ENCODE measurements at places on chromosomes 11 and 22. TPM values are rescaled to one million over a fixed set of nuclear protein-coding genes. Genes with fewer than 3 reads are reported as not detected.
A peak's percentile ranks its signal among the peaks of the same experiment; 100 is the strongest.

The MDK gene
- total RNA-seq: 157 TPM

The BAIAP2L2 gene
- 0.22 TPM for total RNA-seq

The CHCHD10 gene
- total RNA-seq: 47.8 TPM

The ASPHD2 gene
- 1.2 TPM for total RNA-seq

The RTN4RL2 gene
- 2.0 TPM for total RNA-seq

The MEI1 gene
- total RNA-seq: 0.62 TPM

The HPX gene
- 1.3 TPM for total RNA-seq

The MYBPC3 gene
- 0.13 TPM for total RNA-seq

The H19 gene
- total RNA-seq: 11,782 TPM

- H3K4me1 ChIP-seq: peaks cover 20% of the 10 kb centered on the region
- H3K27me3 ChIP-seq: peaks cover 2% of the 10 kb centered on the region
- no peak overlapping the region for H3K4me3 ChIP-seq
- H3K36me3 ChIP-seq: peaks cover 16% of the 10 kb centered on the region
Observed at GRCh38 chr11:118533769-118534729, 3.1 kb downstream of the TMEM25 start.

- H3K4me3 ChIP-seq: no peak overlapping the region
- peaks cover 39% of the 10 kb centered on the region for H3K36me3 ChIP-seq
- no peaks in the 10 kb centered on the region for H3K27me3 ChIP-seq
Observed at GRCh38 chr11:44607319-44607962, 42.0 kb downstream of the CD82 start.

GRCh38 chr11:65661599-65662246 is 993 bp downstream of the RELA start:
- peak overlapping the region; percentile 89 for H3K27ac ChIP-seq
- peak overlapping the region; percentile 80 for H3K4me3 ChIP-seq
- peaks cover 46% of the 10 kb centered on the region for H3K36me3 ChIP-seq
- H3K27me3 ChIP-seq: no peaks in the 10 kb centered on the region

- H3K4me1 ChIP-seq: no peaks in the 10 kb centered on the region
- no peak overlapping the region for H3K4me3 ChIP-seq
- H3K27ac ChIP-seq: no peak overlapping the region
Observed at GRCh38 chr11:14818779-14819178, 73.3 kb downstream of the CYP2R1 start.

- H3K27ac ChIP-seq: no peak overlapping the region
- no peaks in the 10 kb centered on the region for H3K27me3 ChIP-seq
- no peaks in the 10 kb centered on the region for H3K4me1 ChIP-seq
- no peak for DNase-seq
- peaks cover 20% of the 10 kb centered on the region for H3K36me3 ChIP-seq
- H3K4me3 ChIP-seq: no peak overlapping the region
Observed at GRCh38 chr11:70292863-70293262, 22.4 kb downstream of the PPFIA1 start.

DNA sequence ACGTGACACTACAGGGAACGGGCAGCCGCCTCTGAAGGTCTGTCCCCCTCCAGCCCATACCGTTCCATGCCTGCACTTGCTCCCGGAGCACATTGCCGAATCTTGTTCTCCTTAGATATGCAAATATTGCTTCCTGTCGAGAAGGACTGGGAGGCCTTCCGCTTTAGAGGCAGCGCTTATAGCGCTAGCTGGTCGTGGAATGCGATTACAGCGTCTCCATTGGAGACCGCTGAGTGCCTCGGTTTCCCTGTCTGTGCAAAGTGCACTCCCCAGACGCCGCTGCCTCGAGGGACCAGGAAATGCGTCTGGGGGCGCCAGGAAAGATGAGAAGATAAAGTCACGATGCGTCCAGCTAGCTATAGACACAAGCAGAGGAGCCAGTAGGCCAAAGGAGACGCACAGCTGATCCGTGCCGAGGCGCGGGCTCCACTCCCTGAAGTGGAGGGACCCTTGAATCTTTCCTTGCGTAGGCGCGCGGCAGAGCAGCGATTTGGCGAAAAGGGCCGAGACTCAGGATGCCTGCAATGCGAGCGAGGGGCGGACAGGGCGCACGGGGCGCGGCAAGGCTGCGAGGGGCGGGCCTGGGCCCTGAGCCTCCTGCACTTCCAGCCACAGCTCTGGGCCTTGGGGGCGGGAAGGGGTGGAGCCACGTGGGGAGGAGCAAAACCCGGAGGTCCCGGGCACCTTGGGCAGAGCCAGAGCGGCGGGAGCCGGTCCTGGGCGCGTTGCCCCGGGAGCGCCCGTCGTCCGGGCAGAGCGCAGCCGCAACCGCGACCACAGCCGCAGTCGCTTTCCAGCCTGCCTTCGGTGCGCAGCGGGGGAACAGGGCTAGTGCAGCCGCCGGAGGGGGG is at the start of gene RASSF10:
Gene RASSF10 (plus strand): TSS at position 692 of the 851 bp plus-strand sequence. CDS start 261 bp downstream, outside the sequence.
- DNase-seq: peak; percentile 60
- H3K4me1 ChIP-seq: peaks cover 21% of the 10 kb centered on the region
- peaks cover 70% of the 10 kb centered on the region for H3K27me3 ChIP-seq
- no peaks in the 10 kb centered on the region for H3K36me3 ChIP-seq
- H3K27ac ChIP-seq: no peak within 1 kb of the TSS

DNA sequence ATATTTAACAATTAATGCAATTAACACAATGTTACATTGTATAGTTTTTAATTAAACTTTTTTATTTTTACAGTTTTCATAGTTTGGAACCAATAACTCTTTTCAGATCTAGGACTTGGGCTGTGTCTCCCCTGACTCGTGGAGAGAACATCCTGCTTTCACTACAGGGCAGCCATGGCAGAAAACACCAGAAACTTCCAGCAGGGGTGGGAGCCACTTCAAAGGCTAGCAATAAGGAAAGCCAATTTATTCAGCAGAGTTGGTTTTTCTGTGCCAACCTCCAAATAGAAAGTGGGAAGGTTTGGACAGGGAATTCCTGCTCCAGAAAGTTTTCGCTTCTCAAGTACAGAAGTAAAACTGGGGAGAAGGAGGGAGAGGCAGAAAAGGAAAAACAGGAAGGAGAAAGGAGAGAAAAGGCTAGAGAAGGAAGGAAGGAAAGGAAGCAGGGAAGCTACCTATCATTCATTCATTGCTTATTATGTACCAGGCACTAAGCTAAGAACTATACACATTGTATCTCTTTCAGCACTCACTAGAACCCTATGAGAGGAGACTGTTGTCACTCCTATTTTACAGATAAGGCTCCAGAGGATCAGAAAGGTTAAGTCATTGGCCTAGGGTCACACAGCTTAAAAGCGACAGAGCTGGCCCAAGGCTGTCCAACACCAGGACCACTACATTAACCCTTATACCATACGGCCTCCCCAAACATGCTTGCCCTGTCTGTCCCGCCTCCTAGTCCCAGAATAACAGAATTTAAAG is 54.8 kb upstream of the CREB3L1 start:
- no peaks in the 10 kb centered on the region for H3K36me3 ChIP-seq
- H3K27me3 ChIP-seq: peaks cover 4% of the 10 kb centered on the region
- no peak overlapping the region for H3K27ac ChIP-seq
- DNase-seq: peak; percentile 66
- no peaks in the 10 kb centered on the region for H3K4me1 ChIP-seq

- H3K36me3 ChIP-seq: no peaks in the 10 kb centered on the region
- H3K4me3 ChIP-seq: no peak overlapping the region
- H3K4me1 ChIP-seq: no peaks in the 10 kb centered on the region
- no peak overlapping the region for H3K27ac ChIP-seq
Observed at GRCh38 chr11:102727890-102728289, 3.1 kb upstream of the MMP8 start.

DNA sequence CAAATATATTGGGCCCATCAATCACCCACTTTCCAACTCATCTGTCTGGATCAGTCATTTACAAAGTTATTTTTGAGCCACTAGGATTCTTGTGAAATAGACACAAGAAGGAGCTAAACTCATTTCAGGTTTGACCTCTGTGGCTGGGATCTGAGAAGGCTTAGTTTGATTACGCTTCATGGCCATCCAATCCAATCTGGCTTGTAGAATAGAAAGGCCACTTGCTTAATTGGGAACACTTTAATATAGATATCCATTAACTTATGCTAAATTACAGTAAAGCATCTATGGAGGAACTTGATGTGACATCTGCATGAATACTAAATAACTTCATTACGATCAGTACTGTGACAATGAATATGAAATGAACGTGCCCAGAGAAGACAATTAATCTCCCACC is 284.2 kb downstream of the ST3GAL4 start:
- DNase-seq: no peak
- H3K4me1 ChIP-seq: no peaks in the 10 kb centered on the region
- no peaks in the 10 kb centered on the region for H3K36me3 ChIP-seq

- H3K27ac ChIP-seq: no peak overlapping the region
- peaks cover 45% of the 10 kb centered on the region for H3K4me1 ChIP-seq
- peaks cover 17% of the 10 kb centered on the region for H3K36me3 ChIP-seq
- H3K4me3 ChIP-seq: no peak overlapping the region
- H3K27me3 ChIP-seq: no peaks in the 10 kb centered on the region
Observed at GRCh38 chr11:861105-861479, 18.4 kb downstream of the TSPAN4 start.

GRCh38 chr22:49948958-49949913 is 11.3 kb upstream of the PIM3 start:
- H3K4me1 ChIP-seq: peaks cover 47% of the 10 kb centered on the region
- H3K36me3 ChIP-seq: no peaks in the 10 kb centered on the region
- H3K4me3 ChIP-seq: no peak overlapping the region
- H3K27ac ChIP-seq: no peak overlapping the region
- no peaks in the 10 kb centered on the region for H3K27me3 ChIP-seq

GRCh38 chr11:8164746-8165145 is 4.1 kb downstream of the RIC3 start:
- H3K4me3 ChIP-seq: no peak overlapping the region
- H3K27me3 ChIP-seq: peaks cover 22% of the 10 kb centered on the region
- DNase-seq: no peak
- H3K4me1 ChIP-seq: no peaks in the 10 kb centered on the region
- H3K27ac ChIP-seq: no peak overlapping the region

GRCh38 chr11:72744474-72744873 is 7.7 kb downstream of the ARAP1 start:
- H3K36me3 ChIP-seq: no peaks in the 10 kb centered on the region
- H3K4me1 ChIP-seq: peaks cover 20% of the 10 kb centered on the region
- H3K27ac ChIP-seq: no peak overlapping the region
- no peak for DNase-seq
- no peak overlapping the region for H3K4me3 ChIP-seq

DNA sequence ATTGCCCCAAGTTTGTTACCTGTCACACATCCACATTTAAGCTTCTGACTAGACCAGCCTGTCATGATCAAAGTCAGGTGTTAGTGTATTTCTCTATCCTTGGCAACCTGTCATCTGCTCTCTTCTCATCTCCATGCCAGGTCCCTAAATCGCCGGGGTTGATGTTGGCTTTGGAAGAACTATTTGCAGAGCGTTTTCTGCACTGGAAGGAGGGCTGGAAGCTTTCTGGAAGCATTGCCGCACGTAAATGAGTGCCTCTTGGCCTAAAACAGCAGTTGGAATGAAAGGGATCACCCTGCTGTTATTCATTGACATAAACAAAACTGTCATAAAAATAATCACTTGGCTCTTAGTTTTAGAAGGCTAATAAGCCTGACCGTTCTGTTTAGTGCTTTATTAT is 1.4 kb downstream of the TTC12 start:
- H3K4me3 ChIP-seq: no peak overlapping the region
- H3K27me3 ChIP-seq: no peaks in the 10 kb centered on the region
- no peak overlapping the region for H3K27ac ChIP-seq
- DNase-seq: peak; percentile 11

DNA sequence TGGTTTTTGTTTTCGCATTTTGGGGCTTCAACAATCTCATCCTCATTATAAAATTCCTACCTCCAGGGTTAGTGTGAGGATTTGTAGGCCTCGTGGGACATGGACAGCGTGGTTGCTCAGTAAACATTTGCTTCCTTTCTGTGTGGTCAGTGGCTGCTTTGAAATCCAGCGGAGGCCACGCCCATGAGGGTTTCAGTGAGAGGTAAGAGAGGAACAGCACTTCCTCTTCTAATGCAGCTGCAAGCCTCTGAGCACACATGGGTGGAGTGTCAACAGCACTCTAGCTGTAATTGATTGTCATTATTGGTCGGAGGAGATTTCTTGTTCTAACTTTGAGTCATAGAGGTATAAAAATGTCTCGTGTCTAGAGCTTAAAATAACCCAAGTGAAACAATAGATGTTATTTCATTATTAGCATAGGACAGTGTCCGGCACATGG is 6.0 kb upstream of the ARHGAP42 start:
- DNase-seq: peak; percentile 87
- H3K36me3 ChIP-seq: no peaks in the 10 kb centered on the region
- no peaks in the 10 kb centered on the region for H3K27me3 ChIP-seq

DNA sequence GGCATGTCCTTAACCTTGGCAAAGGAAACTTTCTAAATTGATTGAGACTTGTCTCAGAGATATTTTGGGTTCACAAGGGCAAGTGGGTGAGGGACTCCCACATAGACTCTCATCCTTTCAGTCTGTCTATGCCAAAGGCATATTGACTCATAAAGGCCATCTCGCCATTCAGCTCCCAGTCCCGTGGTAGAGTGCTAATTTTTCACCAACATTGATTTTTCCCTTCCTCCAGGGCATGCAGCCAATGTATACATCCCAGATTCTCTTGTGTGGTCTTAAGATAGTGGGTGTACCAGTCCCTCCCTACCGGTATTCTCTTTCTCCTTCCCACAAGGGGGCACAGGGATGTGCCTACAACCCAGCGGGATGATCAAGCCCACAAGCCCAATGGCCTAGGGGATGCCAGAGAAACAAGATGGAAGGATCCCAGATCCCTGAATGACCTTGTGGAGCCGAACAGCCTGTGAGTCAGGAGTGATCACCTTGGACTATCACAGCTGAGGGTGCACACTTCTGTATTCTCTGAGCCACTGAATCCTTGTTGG is 7.9 kb downstream of the C11orf96 start:
- peaks cover 25% of the 10 kb centered on the region for H3K4me1 ChIP-seq
- H3K4me3 ChIP-seq: no peak overlapping the region
- H3K27ac ChIP-seq: no peak overlapping the region
- peaks cover 15% of the 10 kb centered on the region for H3K27me3 ChIP-seq

DNA sequence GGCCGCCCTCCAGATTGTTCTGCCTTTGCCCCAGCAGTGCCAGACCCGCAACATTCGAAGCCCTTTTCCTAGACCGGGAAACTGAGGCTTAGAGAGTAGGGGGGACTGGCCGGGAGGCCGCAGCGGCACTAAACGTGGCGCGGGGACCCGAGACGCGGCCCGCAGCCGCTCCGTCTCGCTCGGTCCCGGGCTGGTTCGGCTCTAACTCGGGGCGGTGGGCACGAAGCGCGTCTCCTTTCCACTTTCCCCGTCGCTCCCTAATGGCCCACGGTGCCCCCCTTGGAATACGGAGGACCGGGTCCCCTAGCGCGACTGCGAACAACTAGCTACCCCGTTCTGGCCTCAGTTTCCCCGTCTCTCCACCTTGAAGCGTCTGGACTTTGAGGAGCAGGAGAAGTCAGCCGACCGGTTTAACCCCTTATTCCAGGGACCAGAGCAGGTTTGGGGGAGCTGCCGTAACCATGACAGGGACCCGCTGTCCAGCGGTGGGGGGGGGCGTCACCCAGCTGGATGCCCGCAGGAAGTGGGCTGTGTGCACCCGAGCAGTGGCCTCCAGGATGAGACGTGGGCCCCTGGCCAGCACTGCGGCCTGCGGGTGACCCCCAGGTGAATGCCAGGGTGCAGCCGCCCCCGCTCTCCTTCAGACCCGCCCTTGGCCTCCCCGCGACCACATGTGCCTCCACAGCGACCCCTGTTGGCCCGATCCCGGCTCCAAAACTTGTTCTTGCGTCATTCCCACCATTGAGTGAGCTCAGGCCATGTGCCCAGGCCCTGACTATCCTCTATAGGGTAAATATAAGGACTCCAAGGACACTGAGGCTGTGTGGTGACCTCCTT is 1.1 kb downstream of the CDC42EP1 start:
- peak overlapping the region; percentile 94 for H3K27ac ChIP-seq
- peaks cover 71% of the 10 kb centered on the region for H3K4me1 ChIP-seq
- H3K4me3 ChIP-seq: peak overlapping the region; percentile 91
- peak; percentile 95 for DNase-seq

- H3K4me1 ChIP-seq: no peaks in the 10 kb centered on the region
- H3K36me3 ChIP-seq: no peaks in the 10 kb centered on the region
- H3K27me3 ChIP-seq: peaks cover 3% of the 10 kb centered on the region
Observed at GRCh38 chr11:18245396-18245795, 3.1 kb downstream of the SAA2 start.
